Stimulated activated CD4-positive, alpha-beta T cell treated with anti-CD3 and anti-CD28 coated beads, Interleukin-1b, Interleukin-23, amount 100 ng/mL, for 48 hours (primary cell): ENCODE measurements at places on chromosomes 3 and 15.
A peak's percentile ranks its signal among the peaks of the same experiment; 100 is the strongest.

DNA sequence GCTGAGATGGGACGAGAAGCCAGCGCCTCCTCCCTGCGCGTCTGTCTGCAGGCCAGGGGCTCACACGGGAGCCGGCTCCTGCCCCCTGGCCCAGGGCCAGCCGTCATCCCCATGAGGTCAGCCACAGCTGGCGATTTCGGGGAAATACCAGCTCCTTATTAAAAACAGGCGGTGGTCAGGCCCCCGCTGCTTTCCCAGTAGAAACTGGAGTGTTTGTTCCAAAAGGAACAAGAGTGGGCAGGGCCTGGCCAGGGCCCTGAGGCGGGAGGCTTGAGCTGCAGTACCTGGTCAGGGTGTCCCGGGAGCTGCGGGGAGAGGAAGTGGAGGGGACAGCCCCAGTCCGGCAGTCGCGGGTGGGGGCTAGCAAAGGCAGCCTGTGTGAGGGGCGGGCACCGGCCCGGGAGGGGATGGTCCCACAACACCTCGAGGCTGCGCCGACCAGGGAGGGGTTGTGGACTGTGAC is 17.8 kb downstream of the MYL3 start:
- DNase-seq = no peak

- no peak for DNase-seq
Measured at GRCh38 chr3:180457225-180457624, 144.7 kb upstream of the TTC14 start.

DNA sequence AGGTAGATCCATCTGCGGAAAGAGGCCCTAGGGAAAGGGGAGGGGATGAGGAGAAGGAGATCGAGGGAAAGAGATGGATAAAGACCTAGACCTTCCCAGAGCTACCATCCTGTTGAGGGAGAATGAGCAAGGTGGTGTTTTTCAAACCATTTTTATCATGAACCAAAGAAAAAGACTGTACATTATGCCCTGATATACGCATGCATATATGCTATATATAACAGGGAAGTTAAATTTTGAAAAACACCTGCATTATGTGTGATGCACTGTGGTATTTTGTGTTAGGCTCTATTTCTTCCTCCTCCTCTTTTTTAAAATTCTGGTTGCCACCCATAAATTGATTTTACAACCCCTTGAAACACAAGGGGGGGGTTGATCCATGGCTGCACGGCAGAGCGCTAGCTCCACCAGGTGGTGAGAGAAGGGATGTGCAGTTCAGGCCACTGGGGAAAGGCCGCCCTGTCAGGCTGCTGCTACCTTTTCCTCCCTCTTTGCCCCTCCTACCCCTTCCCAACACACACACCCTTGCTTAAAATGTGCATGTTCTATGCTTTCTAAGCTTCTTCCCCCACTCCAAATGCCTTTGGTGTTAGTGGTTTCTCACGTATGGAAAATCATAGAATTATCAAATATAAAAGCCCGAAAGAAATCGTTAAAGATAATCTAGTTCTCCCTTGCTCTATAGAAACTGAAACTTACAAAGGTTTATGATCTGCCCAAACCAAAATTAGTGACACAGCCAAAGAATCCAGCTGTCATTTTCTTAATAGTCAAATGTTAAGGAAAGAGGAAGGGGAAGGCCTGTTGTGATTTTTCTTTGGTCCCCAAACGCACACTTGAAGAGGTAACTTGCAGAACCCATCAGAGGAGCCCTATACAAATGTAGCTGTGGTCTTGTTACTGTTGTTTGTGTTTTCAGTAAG is 262.0 kb upstream of the UMPS start:
- DNase-seq = peak; percentile 12

GRCh38 chr3:77256584-77257503 is 216.9 kb downstream of the ROBO2 start:
- DNase-seq = no peak

DNA sequence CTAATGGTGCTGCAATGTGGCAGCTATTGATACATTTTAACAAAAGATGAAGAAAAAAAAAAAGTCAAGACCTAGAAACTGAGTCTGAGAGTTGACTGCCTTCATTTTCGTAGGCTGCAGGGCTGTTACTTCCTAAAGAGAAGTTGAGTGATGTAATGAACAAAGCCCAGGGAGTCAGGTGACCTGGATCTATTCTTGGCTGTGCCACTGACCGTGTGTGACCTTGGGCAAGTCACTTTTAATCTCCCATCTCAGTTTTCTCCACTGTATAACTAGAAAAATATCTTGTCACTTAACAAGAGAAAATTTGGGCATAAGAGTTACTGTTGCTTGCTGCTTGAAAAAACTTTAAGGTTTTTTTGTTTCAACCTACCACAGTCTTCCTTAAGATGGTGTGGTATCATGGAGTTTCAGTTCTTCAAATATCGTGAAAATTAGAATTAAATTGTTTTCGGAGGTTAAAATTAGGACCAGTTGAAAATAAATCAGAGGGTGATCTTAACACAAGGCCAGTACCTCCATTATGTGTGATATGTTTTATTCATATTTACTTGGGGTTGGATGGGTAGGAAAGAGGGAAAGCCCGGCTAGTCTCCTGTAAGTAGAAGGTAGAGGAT is 5.8 kb downstream of the FMN1 start:
- no peak for DNase-seq
